LHCN-M2 (cell line): ENCODE measurements at places on chromosomes 12 and 14. TPM values are rescaled to one million over a fixed set of nuclear protein-coding genes. Genes with fewer than 3 reads are reported as not detected.

GRCh38 chr12:101919447-101919846 is 42.1 kb downstream of the DRAM1 start:
- no peak for DNase-seq

DNA sequence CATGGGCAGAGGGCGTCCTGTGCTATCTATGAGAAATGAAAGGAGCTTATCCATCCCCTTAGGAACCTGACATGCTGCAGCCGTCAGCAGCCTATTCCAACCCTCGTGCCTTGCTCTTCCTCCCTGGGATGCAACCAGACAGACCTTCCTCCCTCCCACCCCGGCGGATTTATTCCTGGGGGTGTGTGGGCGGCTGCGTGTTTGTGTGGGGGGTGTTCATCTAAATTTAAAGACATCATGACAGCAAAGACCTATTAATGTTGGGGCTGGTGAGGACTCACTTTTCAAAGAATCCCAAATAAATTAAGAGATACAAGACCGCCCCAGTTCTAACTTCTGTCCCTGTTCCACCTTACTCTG is 52.0 kb downstream of the WSCD2 start:
- DNase-seq = no peak

DNA sequence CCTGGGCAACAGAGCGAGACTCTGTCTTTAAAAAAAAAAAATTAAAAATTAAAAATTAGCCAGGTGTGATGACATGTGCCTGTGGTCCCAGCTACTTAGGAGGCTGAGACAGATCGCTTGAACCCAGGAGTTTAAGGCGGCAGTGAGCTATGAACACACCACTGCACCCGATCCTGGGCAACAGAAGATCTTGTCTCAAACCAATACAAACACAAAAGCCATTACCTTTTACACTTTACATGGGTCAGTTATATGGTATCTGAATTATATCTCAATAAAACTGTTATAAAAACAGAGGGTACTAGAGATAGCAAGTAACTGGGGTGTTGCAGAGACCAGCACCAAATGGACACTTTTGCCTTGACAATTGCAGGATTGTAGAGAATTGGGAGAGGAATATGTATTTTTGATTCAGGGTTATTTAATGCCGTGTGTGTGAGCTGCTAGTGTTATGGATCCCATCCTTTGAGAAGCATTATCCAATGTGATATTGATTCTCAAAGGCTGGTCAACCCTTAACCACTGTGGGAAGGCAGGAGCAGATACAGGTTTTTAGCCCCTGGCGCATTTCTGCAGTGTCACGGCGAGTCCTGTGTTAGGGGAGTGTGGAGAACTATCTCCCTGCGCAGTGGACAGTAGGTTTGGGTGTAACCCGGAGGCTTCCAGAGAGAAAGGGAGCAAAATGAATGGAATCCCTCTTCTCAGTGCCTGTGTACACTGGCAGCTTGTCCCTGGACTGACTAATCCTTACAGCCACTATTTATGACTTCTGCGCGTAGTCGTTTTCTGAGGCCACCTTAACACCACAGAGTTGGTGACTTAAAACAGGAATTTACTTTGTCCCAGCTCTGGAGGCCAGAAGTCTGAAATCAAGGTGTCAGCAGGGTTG is 4.3 kb downstream of the PSMD9 start:
- DNase-seq = no peak

DNA sequence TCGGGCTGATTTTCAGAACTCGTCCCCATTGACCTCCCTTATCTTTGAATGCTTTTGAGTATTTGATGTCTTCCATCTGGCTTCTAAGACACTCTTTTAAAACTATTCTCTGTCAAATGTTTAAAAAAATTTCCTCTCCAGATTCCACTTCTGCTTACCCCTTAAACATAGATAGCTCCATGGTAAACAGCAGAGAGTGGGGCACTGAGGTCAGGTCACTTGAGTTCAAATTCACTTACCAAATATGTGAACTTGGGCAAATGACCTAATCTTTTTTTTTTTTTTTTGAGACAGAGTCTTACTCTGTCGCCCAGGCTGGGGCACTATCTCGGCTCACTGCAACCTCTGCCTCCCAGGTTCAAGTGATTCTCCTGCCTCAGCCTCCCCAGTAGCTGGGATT is 126.8 kb upstream of the CPSF6 start:
- DNase-seq = no peak

DNA sequence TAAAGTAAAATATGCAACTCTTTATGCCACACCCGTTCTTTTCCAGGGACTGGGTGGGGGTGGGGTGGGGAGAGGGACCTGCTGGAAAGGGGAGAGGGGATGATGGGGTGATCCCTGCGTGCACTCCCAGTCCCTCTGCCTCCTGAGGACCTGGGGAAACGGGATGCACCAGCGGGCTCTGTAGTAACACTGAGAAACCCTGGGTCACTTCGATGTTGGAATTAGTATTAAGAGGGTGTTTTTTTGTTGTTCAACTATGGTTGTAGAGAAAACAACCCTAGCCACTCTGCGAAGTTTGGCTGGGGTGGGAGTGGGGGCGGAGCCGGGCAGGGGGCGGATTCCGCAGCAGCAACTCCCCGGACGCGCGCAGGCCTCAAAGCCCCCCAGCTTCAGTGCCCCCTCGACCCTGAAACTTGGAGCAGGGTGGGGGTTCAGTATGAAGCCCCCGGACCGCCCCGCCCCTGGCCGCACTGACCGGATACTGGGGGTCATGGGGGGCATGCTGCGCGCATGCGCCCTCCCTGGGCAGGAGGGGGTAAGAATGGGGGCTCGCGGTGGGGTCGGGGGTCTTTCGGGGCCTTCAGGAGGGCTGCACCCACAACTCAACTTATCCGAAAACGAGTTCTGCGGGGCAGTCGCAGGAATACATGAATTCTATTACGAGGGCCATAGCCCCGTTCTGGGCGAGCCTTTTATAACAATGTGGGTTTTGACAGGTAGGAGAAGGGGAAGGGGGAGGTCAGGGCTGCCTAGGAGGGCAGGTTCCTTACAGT is 1.3 kb upstream of the ARHGEF25 start:
- no peak for DNase-seq

GRCh38 chr12:89663577-89664357 is 44.9 kb downstream of the ATP2B1 start:
- peak; percentile 59 for DNase-seq

DNA sequence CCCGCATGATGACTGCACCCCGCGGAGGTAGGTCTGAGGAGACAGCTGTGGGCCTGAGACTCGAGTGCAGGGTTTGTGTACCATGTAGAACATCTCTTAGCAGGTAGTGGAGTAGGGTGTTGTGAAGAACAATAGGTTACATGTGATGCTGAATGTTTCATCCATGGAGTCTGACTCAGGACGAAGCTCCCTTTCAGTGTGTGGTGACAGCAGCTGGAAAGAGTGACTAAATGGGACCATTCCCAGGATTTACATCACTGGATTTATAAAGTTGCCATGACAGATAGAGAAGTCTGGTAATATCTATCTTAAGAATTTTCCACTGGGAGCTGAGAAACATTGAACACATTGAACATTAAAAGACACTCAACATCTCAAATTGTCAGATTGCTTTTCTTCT is 259.6 kb upstream of the RGS6 start:
- no peak for DNase-seq

DNA sequence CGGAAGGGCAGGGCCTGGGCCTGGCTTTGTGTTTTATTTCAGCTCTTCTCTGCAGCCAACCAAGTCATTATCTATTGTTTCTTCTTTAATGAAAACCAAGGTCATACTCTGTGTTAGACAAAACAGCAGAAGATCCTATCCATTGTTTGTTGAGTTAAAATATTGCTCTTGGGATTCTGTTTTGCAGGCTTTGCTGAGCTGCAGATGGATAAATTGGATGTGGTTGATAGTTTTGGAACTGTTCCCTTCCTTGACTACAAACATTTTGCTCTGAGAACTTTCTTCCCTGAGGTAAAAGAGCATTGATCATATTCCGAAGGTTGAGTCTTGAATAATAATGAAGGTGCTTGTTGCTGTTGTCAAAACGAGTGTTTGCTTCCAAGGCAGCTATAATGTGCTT is 106.6 kb downstream of the PLXNC1 start:
- no peak for DNase-seq

GRCh38 chr12:94889445-94890210 is 113.9 kb downstream of the NDUFA12 start:
- no peak for DNase-seq

- peak; percentile 55 for DNase-seq
Measured at GRCh38 chr14:89564286-89564957, 147.4 kb upstream of the FOXN3 start.

- no peak for DNase-seq
Measured at GRCh38 chr12:49108958-49109404, 1.7 kb downstream of the LMBR1L start.

GRCh38 chr14:60245380-60246177 is 3.4 kb upstream of the PPM1A start:
- no peak for DNase-seq

DNA sequence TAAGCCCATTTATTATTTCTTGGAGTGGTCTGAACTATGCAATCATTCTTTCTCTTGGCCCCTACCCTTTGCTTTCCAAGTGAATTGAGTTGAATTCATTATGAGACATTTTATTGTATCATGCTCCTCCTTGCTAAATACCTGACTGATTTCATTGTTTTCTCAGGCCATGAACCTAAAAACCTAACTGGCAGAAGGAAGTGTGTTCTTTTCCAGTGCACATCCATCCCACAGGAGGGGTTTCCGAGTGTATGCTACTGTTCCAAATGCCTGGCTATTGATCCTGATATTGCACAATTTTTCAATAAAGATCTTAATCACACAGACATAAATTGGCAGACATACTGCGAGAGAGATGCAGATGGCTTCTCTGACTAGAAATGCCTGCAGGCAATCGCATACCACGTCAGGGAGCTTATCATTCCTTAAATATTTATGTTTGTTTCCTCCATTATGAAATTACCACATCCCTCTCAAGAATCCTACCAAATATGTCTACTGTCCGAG is 162.2 kb upstream of the EGLN3 start:
- no peak for DNase-seq

GRCh38 chr12:57135527-57136326 is 7.4 kb downstream of the LRP1 start:
- DNase-seq = peak; percentile 74

- no peak for DNase-seq
Measured at GRCh38 chr12:54562750-54563356, 13.5 kb downstream of the PDE1B start.

DNA sequence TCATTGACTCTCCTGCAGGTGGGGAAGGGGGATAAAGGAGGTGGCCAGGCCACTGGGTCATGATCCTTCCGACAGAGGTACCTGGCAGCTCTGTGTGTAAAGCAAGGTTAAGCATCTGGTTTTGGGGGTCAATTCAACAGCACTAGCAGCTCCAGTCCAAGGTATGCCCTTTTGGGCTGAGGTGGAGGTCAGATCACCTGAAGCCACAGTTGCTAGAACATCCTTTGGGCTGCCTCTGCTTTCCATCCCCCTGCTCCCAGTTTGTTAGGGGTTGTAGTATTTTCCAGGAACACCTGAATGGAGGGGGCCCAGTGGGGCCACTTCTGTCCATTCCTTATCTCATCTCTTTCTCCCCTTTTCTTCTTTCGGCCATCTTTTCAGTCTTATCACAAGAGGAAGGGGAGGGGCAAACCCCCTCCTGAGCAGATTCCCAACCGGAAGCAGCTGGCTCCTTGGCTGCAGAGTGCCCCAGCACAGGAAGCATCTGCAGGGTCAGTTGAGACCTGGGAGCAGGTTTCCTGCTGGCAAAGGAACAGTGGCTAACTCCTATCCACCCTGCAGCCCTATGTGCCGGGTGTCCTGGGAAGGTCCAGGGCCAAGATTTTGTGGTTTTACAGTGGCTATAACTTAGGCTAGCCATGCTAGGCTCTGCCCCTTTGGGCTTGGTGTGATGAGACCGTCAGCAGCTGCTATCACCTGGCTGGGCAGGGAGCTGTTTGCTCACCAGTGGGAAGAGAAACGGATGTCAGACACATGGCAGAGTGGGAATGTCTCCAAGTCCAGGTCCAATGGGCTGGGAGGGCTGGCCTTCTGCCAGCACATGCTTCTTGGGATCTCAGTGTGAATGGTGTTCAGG is 40.2 kb downstream of the SH2B3 start:
- DNase-seq = peak; percentile 87

GRCh38 chr14:93032421-93032936 is 83.2 kb downstream of the ITPK1 start:
- peak; percentile 40 for DNase-seq

- peak; percentile 39 for DNase-seq
Measured at GRCh38 chr14:50260511-50260910, 29.1 kb upstream of the SOS2 start.

DNA sequence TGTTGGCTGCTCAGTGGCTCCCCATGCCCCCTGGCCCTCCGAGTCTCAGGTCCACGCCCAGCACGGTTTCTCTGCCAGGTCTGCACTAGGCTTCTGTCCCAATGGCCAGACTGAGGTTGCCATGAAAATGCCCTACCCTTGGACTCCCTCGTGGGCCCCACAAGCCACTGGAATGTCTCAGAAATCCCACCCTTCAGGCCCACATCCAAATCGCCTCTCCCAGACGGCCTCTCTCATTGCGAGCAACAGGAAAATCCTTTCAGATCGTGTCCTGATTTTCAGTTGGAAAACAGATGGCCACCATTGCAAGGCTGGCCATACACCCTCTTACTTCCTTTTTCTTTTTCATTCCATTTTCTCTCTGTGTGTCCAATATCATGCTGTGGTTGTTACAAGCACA is 77.3 kb downstream of the IRF2BPL start:
- DNase-seq = no peak

- no peak for DNase-seq
Measured at GRCh38 chr14:99517643-99518381, 36.6 kb downstream of the CCNK start.

- no peak for DNase-seq
Measured at GRCh38 chr14:94819531-94819930, 49.6 kb upstream of the GSC start.

DNA sequence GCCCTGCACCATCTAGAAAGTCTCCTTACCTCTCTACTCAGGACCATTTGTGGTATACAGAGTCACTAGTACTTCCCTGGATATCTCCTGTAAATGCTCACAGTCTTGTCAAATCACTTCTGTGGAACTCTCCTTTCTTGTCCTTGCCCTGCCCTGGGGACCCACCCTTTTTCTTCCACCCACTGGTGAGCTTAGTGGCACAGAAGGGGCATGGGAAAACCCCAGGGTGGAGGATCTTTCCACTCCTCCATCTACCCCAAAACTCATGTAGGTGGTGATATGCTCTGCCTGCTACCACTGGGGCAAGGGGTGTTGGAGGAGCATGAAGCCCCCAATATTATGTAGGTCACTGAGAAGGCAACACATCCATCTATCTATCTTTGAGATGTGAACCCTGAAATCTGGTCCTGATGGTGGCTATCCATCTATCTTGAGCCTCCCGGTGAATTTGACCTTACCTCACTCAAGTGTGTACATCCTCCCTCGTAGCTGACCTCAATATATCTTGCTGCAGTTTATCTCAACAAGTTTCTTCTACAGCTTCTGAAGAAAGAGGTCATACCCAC is 943 bp downstream of the TESPA1 start:
- no peak for DNase-seq

KRT2 gene
- not detected in 2 replicates for total RNA-seq

CSRP2 gene
- total RNA-seq = 65.0 and 68.5 TPM in 2 replicates

SLC10A1 gene
- total RNA-seq = not detected in 2 replicates

MARCHF9 gene
- total RNA-seq = 4.4 and 6.3 TPM in 2 replicates

HOXC12 gene
- total RNA-seq = 0.34 and 0.38 TPM in 2 replicates

GRIP1 gene
- total RNA-seq = under 0.01 TPM in 1 of 2 replicates, not detected in the other

DPF3 gene
- total RNA-seq = 9.5 and 11.1 TPM in 2 replicates

GALNT6 gene
- 0.13 TPM in 1 of 2 replicates, not detected in the other for total RNA-seq

NID2 gene
- total RNA-seq = 11.1 and 13.3 TPM in 2 replicates

TPH2 gene
- not detected in 2 replicates for total RNA-seq

FBLN5 gene
- 20.0 TPM in 2 replicates for total RNA-seq

TCHP gene
- total RNA-seq = 14.9 and 19.0 TPM in 2 replicates

WNT5B gene
- 29.9 and 50.9 TPM in 2 replicates for total RNA-seq

TMEM52B gene
- total RNA-seq = not detected in 2 replicates

SERPINA5 gene
- total RNA-seq = 0.06 and 0.13 TPM in 2 replicates
